CD4-positive, CD25-positive, alpha-beta regulatory T cell (primary cell): ENCODE measurements at places on chromosomes 6 and 20.

GRCh38 chr6:157457787-157458186 lies 76.8 kb downstream of the ZDHHC14 start:
- no peak overlapping the region for H3K4me3 ChIP-seq
- no peak overlapping the region for H3K27ac ChIP-seq
- H3K27me3 ChIP-seq = no peaks in the 10 kb centered on the region
- no peaks in the 10 kb centered on the region for H3K36me3 ChIP-seq

- DNase-seq = peak; percentile 95
- H3K36me3 ChIP-seq = no peaks in the 10 kb centered on the region
- peak overlapping the region; percentile 97 for H3K4me3 ChIP-seq
- peaks cover 27% of the 10 kb centered on the region for H3K4me1 ChIP-seq
- H3K27me3 ChIP-seq = no peaks in the 10 kb centered on the region
These were observed 100.6 kb upstream of the PRSS16 start for GRCh38 chr6:27146706-27147505.

GRCh38 chr6:37990762-37991525 lies 171.4 kb downstream of the ZFAND3 start:
- peaks cover 6% of the 10 kb centered on the region for H3K4me1 ChIP-seq
- no peaks in the 10 kb centered on the region for H3K27me3 ChIP-seq
- H3K4me3 ChIP-seq = no peak overlapping the region
- no peak overlapping the region for H3K27ac ChIP-seq
- DNase-seq = no peak

DNA sequence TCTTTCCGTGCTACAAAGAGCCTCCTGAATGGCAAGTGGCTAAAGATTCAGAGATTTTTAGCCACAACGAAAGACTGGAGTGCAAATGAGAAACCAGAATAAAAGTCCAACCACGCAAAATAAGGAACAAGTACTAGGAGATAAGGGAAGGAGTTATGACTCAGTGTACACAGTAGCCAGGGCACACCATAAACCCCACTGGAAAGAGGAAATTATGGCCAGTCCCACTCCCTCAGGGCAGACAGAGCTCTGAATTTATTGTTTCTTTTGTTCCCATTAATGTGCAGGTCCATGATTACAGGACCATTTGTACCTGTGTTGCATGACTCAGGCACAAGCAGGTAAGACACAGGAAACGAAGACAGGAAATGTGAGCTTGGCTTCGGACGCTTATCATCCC lies 150.3 kb upstream of the PREP start:
- no peaks in the 10 kb centered on the region for H3K4me1 ChIP-seq
- no peak for DNase-seq
- no peak overlapping the region for H3K27ac ChIP-seq
- H3K27me3 ChIP-seq = no peaks in the 10 kb centered on the region

- H3K4me1 ChIP-seq = peaks cover 26% of the 10 kb centered on the region
- no peaks in the 10 kb centered on the region for H3K36me3 ChIP-seq
- no peak for DNase-seq
- no peak overlapping the region for H3K27ac ChIP-seq
These were observed 225.9 kb downstream of the TMEM242 start for GRCh38 chr6:157097255-157097955.

DNA sequence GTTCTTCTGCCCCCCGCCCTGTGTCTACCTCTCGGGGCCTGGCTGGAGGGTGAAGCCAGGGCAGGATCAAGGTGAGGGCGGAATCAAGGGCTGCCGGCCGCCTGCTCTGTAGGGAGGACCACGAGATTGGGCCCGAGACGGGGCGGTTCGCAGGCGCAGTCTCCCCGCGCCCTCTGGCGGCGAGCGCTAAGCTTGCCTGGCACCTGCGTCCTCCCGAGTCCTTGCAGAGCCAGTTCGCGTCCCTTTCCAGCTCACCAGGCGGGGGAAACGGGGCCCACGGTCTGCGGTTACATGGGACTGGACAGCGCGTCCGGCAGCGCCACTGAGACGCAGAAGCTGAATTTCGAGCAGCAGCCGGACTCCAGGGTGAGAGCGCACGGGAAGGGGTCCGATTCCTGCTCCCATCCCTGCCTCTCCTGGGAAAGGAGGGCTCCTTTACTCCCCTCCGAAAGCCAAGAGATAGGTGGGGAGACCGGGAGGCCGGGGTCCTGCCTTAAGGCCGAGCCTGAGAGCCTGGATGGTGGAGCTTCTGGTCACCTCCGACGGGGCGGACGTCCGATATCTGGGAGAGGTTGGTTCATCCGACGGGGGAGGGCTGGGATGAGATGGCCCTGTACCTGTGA lies 3.6 kb upstream of the MATN4 start:
- peaks cover 4% of the 10 kb centered on the region for H3K27me3 ChIP-seq
- H3K27ac ChIP-seq = no peak overlapping the region
- H3K36me3 ChIP-seq = no peaks in the 10 kb centered on the region
- H3K4me1 ChIP-seq = peaks cover 7% of the 10 kb centered on the region
- peak; percentile 25 for DNase-seq

DNA sequence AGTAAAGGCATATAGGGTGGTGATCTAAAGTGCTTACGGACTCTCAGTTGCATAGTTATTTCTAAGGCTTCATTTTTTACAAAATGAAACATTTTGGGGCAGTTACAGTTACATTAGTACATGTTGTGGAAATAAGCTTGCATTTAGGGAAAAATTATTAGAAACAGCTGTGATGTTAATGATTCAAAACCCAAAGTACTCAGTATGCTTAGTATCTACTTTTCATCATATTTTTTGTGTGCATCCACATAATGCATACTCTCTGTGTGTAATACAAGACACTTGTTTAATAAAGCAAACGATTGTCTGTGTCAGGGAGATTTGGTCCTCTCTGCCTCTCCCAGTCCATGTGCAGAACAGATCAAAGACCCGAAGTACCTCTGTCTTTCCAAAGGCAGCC lies 11.4 kb upstream of the TBX18 start:
- H3K4me1 ChIP-seq = peaks cover 6% of the 10 kb centered on the region
- no peaks in the 10 kb centered on the region for H3K36me3 ChIP-seq
- DNase-seq = no peak
- peaks cover 20% of the 10 kb centered on the region for H3K27me3 ChIP-seq
- no peak overlapping the region for H3K27ac ChIP-seq
- H3K4me3 ChIP-seq = no peak overlapping the region

- no peak overlapping the region for H3K27ac ChIP-seq
- peaks cover 2% of the 10 kb centered on the region for H3K27me3 ChIP-seq
- DNase-seq = no peak
- H3K4me1 ChIP-seq = no peaks in the 10 kb centered on the region
These were observed 677.4 kb upstream of the CITED2 start for GRCh38 chr6:140051521-140052512.

DNA sequence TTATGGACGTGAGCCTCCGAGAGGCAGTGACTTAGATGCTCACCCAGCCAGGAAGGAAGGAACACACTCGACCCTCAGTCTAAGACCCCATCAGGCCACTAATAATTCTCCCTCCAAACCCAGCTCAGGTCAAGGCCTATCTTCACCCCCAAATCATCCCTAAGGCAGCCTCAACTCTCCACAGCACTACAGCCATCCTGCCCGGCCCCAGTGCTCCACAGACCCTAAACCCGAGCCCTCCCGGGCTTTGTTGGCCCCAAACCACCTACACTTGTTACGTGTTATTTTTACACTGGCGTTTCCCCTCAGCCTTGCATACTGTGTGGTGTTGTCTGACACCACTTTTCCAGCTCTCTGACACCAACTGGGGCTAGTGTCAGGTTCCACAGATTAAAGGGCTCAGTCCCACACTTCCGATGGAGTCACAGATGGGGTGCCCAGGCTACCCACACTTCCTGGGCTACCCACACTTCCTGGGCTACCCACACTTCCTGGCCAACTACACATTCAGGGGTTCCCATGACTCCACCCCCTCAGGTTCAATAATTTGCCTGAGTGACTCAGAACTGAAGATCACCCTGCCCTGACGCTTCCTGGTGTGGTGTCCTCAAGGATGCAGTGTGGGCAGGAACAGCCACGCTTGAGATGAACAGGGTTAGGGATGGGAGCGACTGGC lies 25.3 kb downstream of the RBCK1 start:
- peak; percentile 87 for DNase-seq
- no peaks in the 10 kb centered on the region for H3K27me3 ChIP-seq
- peak overlapping the region; percentile 19 for H3K4me3 ChIP-seq
- peak overlapping the region; percentile 62 for H3K27ac ChIP-seq
- peaks cover 34% of the 10 kb centered on the region for H3K36me3 ChIP-seq
- peaks cover 40% of the 10 kb centered on the region for H3K4me1 ChIP-seq

- no peaks in the 10 kb centered on the region for H3K27me3 ChIP-seq
- H3K27ac ChIP-seq = no peak overlapping the region
- H3K4me3 ChIP-seq = no peak overlapping the region
- H3K4me1 ChIP-seq = no peaks in the 10 kb centered on the region
- DNase-seq = no peak
These were observed 179.9 kb upstream of the RUNX2 start for GRCh38 chr6:45148278-45148677.

DNA sequence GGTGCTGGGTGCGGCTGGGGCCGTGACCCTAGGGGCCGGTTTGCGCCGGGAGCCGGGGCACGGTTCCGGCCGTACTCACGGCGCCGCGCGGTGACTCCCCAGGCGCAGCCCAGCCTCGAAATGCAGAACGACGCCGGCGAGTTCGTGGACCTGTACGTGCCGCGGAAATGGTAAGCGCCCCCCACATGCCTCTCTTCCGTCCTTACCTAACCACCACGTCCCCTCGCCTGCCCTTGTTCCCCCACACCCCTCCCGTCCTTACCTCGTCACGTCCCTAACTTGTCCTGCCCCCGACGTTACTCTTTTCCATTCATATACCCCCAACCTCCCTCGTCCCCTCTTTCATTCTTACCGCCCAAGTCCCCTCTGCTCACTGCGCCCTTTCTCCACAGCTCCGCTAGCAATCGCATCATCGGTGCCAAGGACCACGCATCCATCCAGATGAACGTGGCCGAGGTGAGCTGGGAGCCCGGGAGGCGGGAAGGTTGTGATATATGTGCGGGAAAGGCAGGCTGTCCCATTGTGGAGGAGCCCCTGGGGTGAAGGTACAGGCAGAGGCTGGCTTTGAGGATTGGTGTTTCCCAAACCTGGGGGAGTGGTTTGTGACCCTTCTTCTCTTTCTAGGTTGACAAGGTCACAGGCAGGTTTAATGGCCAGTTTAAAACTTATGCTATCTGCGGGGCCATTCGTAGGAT lies 463 bp downstream of the RPS21 start:
- peak overlapping the region; percentile 93 for H3K27ac ChIP-seq
- no peak for DNase-seq
- peaks cover 32% of the 10 kb centered on the region for H3K4me1 ChIP-seq

GRCh38 chr6:114638341-114638740 lies 295.5 kb upstream of the HS3ST5 start:
- no peaks in the 10 kb centered on the region for H3K4me1 ChIP-seq
- no peaks in the 10 kb centered on the region for H3K36me3 ChIP-seq
- no peak overlapping the region for H3K4me3 ChIP-seq
- no peak overlapping the region for H3K27ac ChIP-seq
- H3K27me3 ChIP-seq = no peaks in the 10 kb centered on the region

DNA sequence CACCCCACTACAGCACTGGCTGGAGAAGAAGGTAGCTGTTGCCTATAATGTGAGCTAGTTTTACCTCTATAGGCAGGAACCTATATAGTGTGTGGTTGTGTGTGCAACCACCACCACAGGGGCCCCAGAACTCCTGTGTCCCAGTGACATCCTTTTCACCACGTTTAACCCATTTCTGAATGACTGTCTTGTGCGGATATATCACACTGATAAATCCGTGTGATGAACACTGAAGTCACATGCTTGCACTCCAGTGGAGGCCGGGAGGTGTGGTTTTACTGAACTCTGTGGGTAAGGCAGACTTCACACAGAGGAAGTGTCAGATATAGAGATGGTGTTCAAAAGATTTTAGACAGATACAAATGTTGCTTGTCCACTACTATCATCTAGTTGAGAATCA lies 32.5 kb downstream of the SDHAF4 start:
- no peaks in the 10 kb centered on the region for H3K27me3 ChIP-seq
- H3K36me3 ChIP-seq = no peaks in the 10 kb centered on the region
- no peak overlapping the region for H3K27ac ChIP-seq
- no peaks in the 10 kb centered on the region for H3K4me1 ChIP-seq

DNA sequence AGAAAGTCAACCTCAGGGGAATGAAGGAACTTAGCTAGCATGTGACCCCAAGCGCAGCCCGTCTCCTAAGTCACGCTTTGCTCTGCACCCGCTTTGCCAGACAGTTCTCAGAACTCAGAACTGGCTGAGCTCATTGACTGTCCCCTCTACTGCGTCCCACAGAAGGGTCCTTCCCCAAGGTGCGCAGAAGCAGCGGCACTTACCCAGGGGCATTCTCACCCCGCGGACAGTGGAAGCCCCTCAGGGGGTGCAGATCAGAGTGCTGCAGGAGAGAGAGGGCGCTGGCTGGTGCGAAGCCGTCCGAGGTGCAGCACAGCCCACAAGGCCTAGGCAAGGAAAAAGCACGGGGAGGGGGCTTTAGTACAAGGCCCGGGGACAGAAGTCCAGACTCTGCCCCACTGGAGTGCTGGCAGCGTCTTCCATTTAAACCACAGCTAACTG lies 807 bp downstream of the SNHG17 start:
- H3K27me3 ChIP-seq = no peaks in the 10 kb centered on the region
- peaks cover 17% of the 10 kb centered on the region for H3K4me1 ChIP-seq
- DNase-seq = peak; percentile 38
- peaks cover 37% of the 10 kb centered on the region for H3K36me3 ChIP-seq

DNA sequence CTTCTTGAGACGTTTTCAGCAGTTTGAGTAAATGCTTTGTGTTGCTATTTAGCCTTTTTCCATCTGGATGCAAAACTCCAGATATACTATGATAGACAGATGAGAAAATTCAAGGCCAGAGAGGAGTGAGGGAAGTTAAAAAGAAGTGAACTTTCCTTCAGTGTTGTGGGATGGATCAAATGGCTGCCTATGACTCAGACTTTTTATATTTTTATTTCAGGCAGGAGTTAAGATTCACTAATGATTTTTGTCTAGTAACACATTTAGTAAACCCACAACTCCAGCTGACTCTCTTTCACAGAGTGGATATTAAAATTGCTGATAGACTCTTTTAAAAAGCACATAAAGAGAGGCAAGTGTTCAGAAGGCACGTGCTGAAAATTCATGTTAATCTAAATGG lies 23.2 kb upstream of the PTCHD4 start:
- no peaks in the 10 kb centered on the region for H3K4me1 ChIP-seq
- H3K27me3 ChIP-seq = no peaks in the 10 kb centered on the region
- DNase-seq = no peak
- H3K4me3 ChIP-seq = no peak overlapping the region

DNA sequence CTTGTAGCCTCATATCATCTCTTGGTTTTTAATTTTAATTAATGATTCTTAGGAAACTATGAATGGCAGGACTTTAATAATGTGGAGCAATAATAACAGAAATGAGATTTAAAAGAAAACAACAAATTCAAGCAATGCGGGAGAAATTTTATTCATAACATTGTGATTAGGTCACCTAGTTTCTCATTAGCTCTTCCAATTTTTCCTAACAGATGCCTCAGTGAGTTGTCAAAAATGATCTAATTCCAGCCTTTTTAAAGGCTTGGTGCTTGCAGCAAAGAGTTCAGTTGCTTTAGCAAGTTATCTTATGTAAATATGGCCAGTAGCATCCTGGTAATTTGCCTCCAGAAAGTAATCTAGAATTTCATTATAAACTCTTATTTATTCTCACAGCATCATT lies 20.4 kb downstream of the PDE7B start:
- H3K4me1 ChIP-seq = no peaks in the 10 kb centered on the region
- no peak overlapping the region for H3K4me3 ChIP-seq
- no peaks in the 10 kb centered on the region for H3K36me3 ChIP-seq
- H3K27me3 ChIP-seq = peaks cover 4% of the 10 kb centered on the region

GRCh38 chr6:111605100-111605751 lies 452 bp downstream of the TRAF3IP2 start:
- peak overlapping the region; percentile 100 for H3K4me3 ChIP-seq
- no peaks in the 10 kb centered on the region for H3K36me3 ChIP-seq
- peak; percentile 5 for DNase-seq
- H3K27me3 ChIP-seq = no peaks in the 10 kb centered on the region
- H3K27ac ChIP-seq = peak overlapping the region; percentile 72

GRCh38 chr6:10528158-10528981 lies 7.2 kb downstream of the GCNT2 start:
- peak; percentile 34 for DNase-seq
- no peaks in the 10 kb centered on the region for H3K36me3 ChIP-seq
- no peaks in the 10 kb centered on the region for H3K27me3 ChIP-seq
- H3K27ac ChIP-seq = no peak overlapping the region
- peaks cover 35% of the 10 kb centered on the region for H3K4me1 ChIP-seq
